ACHN (cell line): ENCODE measurements at places on chromosomes 1 and 21.

- peak; percentile 19 for DNase-seq
Measured at GRCh38 chr21:26982767-26983166, 15.9 kb upstream of the ADAMTS5 start.

DNA sequence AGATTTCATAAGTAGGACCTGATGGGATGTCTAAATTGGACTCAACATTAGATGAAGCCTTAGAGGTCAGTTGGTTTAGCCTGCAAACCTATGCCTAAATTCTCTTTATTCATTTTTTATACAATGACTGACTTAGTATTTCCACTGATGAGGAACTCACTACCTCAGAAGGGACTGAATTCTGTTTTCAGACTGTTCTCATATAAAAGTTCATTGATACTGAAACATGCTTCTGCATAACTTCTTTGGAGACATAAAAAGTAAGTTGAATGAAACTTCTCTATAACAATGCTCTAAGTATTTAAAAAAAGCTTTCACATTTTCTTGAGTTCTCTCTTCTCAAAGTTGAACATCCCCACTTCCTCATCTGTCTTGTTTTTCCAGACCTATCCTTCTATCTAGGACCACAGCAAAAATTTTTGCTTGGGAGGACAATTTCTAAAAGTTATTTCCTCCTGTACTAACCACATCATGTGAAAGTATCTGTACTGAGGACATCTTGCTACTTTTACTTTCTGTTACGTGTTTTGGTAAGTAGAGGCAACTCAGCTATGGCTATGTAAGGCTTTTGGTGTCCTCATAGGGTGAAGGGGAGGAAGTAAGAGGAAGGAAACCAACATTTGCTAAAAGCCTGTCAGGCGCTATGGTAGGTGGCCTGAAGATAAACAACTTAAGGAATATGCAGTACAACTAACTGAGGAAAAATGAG is 64.1 kb downstream of the USP24 start:
- DNase-seq = no peak

DNA sequence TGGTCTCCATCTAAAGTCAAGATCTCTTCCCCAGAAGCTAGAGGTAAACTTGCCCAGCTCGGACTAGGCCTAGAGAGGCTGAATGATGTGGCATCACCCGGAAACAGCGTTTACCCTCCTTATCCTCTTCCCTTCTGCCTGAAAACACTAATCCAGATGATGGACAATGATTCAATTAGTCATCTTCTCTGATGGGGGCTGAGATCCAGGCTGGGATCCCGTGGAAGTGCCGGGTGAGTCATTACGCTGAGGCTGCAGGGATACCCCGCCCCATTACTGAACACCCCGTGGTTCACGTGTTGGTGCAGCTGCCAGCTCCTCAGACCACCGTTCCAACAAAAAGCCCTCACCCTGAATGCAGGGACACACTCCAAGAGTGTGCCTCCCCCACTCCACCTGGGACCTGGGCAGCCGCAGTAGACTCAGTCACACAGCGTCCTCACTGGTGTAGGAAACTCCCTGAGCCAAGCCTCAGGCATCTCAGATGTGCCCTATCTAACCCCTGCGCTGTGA is 2.0 kb downstream of the S100A6 start:
- DNase-seq = peak; percentile 95

DNA sequence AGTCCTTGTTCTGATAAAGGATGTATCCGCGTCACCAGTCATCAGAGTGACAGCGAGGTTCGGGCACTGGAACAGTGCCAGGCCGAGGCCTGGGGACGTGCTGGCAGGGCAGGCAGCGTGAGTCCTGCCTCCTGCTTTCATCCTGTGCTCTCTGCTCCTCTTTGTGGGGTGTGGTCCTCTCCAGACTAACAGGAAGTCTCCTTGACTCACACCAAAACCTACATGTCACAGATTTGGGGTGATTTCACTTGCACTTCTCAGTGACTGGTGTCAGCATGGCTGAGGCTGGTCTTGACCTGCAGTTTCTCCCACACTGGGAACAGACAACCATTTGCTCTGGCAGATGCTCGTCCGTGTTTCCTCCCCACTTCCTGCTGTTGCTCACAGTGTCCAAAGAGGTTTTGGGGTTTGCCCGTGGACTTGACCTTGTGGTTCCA is 8.8 kb upstream of the NLRP3 start:
- no peak for DNase-seq

DNA sequence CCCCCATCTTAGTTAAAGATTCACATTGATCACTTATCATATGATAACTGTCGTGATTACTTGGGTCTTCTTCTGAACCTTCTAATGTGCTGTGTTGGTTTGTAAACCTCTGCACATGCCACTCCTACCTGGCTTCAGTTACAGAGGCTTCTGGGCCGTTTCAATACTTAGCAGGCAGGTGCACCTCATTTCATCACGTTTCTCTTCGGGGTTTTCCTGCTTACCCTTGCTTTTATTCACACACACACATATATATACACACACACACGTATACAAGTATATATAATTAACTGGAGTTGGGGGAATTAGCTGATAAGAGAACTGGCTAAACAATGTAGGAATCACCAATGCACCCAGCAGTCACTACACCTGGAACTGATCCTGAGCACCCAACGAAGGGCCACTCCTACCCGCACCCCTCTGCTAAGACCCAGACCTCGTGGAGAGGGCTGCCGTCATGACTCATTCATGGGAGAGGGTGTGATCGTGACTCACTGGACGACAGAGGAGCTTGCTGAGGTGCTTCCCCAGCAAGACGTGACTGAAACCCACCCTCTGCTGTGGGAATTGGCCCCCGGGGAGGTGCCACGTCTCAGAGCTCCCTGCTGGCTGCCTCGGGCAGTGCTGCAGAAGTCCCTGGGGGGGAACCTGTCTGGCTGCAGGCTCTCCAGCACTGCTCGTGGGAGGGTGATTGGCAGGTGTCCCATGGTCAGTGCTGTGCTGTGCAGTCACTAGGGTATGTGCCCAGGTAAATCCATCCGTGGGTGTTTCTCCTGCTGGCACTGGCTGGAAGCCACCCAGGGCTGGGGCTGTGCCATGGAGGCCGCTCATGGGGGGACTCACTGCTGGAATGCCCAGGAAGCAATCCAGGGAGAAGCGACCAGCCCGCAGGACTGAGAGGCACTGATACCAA is 166.6 kb downstream of the DYRK1A start:
- peak; percentile 58 for DNase-seq

GRCh38 chr1:218380125-218380977 is 35.2 kb downstream of the TGFB2 start:
- DNase-seq = peak; percentile 98

DNA sequence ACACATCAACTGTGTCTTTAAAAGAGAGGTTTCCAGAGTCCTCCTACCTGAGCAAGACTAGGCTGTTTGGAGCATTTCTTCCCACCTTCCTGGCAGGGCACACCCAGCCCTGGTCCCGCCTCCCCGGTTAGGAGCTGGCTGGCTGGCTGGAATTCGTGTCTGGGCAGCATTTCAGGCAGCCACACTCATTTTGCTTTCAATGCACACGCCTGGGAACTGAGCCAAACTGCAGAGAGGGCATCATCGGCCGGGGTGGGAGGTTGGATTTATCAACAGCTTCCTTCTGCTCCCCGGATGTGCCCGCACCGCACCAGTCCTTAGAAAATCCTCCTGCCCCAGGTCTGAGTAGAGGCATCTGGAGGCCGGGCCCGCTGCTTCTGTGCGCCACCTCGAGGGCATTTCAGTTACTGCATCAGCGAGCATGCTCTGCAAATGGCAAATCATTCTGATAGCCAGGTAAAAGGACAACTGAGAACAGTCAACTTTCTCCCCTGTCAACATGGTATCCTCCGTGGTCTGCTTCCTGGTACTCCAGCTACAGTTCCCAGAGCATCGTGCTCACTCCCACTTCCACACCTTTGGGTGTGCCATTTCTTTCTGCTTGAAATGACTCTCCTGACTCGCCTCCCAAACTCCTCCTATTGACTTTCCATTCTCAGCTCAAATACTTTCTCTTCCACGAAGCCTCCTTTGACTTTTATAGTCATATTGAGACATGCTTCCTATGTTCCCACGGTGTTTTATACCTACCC is 20.6 kb downstream of the TCEA3 start:
- peak; percentile 98 for DNase-seq

DNA sequence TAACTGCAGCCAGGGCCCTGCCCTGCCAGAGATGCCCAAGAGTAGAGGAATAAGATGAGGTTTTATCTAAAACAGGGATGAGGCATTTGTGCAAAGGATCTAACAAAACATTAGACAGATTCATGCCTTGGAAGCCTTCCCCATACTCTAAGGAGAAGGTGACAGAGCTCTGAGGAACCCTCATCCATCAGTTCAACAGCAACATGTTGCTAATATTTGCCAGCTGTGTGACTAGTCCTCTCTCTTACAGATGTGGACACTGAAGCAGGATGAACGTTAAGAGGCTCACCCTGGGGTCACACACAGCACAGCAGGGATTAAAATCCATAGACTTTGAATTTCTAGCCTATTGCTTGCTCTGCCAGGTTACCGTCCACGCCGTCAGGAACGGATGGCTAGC is 99.0 kb downstream of the ZBTB18 start:
- DNase-seq = no peak

GRCh38 chr1:151611288-151611790 is 511 bp upstream of the SNX27 start:
- DNase-seq = no peak

DNA sequence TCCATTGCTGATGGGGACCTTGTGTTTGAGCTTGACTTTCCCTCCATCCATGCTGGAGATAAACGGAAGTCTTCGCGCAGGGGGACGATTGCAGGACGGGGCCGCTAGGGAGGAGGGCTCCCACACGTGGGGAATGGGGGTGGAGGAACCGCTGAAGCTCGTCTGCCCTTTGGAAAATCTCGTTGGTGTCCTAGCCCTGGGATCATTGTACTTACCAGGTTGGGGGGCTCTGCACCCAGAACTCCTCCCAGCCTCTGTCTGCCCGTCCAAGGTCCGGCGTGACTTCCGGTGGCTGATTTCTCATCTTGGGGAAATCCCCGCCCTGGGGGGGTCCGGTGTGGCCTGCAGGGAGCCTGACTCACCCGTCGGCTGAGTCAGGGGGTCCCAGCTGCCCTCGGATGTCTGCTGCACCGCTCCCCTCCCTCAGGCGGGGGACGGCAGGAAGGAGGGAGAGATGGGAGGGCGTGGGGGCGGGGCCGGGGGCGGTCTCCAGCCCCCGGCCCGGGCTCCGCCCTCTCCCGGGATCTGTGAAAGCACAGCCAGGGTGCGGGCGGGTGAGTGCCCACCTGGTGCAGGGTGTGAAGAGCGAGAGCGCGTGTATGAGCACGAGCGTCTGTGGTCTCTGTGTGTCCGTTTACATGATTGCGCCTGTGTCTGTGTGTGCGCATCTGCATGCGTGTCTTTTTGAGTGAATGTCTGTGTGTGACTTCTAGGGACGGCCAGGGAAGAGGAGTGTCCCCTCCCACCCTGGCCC is 35.8 kb downstream of the PIK3CD start:
- DNase-seq = peak; percentile 81

GRCh38 chr1:36475910-36476604 is 6.7 kb downstream of the CSF3R start:
- DNase-seq = no peak

DNA sequence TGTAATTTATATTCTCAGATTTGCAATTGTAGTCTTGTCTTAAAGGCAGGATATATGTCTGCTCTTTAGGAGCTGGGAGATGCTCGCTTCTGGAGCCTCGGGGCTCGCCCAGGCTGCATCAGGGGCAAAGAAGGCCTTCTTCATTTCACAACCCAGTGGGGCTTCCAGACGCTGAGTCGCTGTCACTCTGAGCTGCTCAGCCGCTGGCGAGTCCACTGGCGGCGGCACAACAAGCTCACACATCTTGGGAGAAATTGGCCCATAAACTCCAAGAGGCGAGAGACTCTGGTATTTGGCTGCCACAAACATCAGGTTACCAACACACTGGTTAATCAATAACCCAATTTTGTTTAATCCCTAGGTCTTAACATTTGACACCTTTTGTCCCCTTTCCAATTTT is 216.6 kb downstream of the ATG4C start:
- DNase-seq = no peak
